NCI-H2081 (cell line): ENCODE measurements at places on chromosomes 1 and 21.

DNA sequence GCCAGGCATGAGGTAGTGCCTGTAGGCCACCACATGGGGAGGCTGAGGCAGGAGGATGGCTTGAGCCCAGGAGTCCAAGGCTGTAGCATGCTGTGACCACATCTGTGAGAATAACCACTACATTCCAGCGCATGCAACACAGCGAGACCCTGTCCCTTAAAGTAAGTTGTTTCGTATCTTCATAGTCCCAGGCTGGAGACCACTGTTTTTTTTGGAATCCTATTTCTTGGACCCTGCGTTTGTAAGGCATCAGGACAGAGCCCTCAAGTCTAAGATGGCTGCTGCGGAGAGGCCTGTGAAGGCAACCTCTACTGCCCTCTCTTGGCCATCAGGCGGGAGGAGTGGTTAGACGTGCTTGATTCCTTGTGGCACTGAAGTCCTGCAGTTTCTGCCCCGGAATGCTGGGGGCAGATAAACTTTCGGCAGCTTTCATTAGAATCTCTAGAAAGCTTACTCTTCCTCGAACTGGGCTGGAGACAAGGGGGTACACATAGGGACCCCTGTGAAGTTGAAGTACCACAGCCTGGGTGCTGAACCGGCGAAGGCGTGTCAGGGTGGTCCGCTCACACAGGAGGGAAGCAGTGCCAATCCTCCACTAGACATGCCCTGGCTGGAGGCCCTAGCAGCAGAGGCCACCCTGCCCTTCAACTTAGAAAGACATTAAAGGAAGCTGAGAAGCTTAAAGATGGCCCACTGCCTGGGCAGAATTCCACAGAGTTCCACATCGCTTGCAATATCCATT is 36.6 kb downstream of the RABIF start:
- peak; percentile 25 for DNase-seq

- no peak for DNase-seq
Observed at GRCh38 chr1:167400359-167400953, 117.9 kb downstream of the CD247 start.

GRCh38 chr1:231420959-231421545 is 1.0 kb downstream of the EGLN1 start:
- peak; percentile 21 for DNase-seq

GRCh38 chr1:143720087-143721023 is 251.4 kb downstream of the FAM72C start:
- DNase-seq = no peak

GRCh38 chr1:212381397-212382035 is 33.2 kb downstream of the PACC1 start:
- DNase-seq = no peak
